ENCODE measurements at places on chromosomes 16 and 17.

DNA sequence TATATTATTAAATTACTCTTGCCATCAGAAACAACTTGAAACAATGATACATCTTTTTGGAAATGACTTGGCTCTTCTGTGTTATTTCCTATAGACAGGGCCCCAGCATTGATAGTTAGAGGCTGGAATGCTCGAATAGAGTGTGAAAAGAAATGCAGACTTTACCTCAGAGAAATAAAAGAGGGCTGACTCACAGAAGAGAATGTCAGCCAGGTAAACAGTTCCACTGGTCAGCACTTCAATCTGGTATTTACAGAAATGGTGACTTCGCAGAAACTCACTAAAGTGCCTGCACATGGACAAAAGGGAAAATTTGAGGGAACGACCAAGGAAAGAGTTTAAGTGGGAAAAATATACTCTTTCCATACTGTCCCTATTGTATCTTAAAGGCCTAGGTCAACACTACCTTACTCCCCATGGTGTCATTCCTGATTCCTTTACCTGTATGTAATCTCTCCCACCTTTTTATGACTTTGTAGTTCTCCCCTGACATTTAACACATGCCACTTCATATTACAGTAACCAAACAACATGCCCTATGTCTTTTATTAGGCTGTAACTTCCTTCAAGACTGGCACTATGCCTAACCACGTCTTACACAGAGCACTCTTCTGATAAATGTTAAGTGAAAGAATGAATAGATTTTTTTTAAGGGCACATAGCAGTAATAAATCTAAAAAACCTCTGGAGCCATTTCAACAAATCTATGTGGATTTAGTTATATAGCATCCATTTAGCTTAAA lies 36.7 kb downstream of the AKAP10 start:
- DNase-seq: no peak

DNA sequence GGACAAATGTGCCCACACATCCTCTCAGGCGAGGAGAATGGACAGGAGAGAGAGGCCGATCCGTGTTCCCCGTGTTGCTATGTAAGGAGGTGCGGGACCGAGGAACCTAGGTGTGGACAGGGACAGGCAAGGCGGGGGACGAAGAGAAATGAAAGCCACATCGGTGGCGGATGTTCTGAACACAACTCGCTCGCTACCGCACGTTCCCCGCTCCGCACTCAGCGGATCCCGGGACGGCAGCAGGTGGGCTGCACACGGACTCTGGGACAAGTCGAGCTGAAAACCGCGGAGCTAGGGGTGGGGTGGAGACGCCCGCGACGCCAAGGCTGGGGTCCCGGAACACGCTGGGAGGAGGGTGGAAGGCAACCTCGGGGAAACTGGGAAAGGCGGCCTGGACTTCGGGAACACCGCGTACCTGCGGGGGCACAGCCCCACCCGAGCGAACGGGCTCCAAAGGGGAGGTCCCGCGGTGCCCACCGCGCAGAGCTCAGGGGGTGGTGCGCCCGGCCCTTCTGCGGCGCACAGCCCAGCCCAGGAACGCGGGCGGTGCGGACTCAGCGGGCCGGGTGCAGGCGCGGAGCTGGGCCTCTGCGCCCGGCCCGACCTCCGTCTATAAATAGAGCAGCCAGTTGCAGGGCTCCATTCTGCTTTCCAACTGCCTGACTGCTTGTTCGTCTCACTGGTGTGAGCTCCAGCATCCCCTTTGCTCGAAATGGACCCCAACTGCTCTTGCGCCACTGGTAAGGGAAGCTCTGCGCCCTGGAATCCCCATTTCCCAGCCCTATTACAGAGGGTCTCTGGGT lies at the start of gene MT1E:
Gene MT1E, plus strand, starts transcription at position 642 of the 803 bp plus-strand sequence. Its CDS starts 71 bp downstream, at position 713.
- no peak for DNase-seq

DNA sequence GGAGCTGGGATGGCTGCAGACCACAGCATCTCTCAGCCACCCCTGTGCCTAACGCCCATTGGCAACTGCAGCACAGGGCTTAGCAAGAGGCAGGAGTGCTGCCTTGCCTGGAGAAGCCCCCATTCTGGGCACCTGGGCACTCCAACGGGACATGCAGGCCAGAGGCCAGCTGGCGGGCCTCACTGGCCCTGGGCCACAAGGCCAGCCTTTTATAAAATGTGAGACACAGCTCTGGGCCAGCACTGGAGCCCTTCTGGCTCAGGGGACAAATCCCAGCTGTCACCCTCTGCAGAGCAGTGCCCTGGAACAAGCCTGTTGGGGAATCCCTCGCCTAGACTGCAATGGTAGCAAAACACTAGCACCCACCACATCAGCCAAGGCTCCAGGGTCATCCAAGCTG lies 171.8 kb downstream of the WSCD1 start:
- DNase-seq: no peak

DNA sequence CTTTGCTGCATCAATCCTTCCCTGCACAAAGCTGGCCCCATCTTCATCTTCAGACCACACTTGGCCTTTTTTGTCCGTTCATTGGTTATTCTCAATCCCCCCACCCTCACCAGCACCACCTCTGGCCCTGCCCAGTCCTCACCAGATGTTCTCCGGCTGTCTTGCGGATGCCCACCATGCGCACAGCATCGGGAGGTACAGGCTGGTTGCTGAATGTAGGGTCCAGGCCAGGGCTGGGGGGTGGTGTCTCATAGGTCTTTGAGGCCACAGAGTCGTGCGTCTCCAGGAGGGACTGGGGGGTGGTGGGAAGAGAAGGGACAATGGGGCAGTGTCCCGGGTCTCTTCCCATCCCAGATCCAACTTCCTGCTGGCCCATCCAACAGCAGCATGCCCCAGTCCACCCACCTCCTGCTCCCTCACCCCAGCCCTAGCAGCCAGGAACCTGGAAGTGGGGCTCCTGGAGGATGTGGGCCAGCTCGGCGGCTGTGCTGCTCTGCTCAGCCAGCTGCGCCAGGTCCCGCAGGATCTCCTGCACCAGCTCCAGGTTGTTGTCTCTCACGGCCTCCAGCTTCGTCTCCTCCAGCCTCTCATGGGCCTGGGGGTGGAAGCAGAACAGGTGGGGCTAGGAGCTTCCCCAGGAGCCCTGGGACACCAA lies 24.4 kb downstream of the MPP2 start:
- no peak for DNase-seq

- DNase-seq: no peak
Measured at GRCh38 chr16:11015076-11015475, 70.7 kb downstream of the CLEC16A start.

DNA sequence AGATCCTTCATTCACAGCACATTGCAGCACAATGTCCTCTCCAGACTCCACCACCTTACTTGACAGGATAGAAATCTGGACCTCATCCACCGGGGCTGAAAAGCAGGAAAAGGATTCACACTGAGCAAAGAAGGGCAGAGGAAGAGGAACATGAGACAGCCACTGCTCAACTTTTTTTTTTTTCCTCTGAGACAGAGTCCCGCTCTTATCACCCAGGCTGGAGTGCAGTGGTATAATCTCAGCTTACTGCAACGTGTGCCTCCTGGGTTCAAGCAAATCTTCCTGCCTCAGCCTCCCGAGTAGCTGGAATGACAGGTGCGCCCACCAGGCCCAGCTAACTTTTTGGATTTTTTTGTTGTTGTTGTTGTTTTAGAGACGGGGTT lies 34.4 kb downstream of the PECAM1 start:
- DNase-seq: no peak

DNA sequence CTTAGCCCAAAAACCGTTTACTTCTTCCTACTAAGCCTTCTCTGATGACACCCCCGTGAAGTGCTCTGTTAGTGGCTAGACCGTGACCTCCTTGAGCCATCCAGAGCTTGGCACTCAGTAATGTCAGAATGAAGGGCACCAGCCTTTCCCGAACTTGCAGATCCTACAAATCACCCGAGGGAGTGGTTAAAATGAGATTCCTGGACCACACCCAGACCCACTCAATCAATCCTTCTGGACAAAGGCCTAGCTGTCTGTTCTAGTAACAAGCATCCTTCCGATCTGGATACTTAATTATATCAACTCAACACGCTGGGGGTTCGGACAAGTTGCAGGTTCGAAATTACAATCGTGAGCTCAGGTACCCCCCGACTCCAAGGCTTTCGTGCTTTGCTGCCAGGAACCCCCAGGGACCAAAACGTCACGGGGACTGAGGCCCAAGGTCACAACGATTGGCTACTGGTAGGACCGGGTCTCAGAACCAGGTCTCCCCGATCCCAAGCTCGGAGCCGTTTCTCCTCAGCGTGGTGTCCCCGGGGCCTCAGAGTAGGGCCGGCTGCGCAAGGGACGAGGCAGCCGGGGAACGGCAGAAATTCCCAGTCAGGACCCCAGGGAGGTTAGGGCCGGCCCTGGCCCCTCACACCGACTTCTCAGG lies 527 bp downstream of the CIAPIN1 start:
- DNase-seq: no peak

DNA sequence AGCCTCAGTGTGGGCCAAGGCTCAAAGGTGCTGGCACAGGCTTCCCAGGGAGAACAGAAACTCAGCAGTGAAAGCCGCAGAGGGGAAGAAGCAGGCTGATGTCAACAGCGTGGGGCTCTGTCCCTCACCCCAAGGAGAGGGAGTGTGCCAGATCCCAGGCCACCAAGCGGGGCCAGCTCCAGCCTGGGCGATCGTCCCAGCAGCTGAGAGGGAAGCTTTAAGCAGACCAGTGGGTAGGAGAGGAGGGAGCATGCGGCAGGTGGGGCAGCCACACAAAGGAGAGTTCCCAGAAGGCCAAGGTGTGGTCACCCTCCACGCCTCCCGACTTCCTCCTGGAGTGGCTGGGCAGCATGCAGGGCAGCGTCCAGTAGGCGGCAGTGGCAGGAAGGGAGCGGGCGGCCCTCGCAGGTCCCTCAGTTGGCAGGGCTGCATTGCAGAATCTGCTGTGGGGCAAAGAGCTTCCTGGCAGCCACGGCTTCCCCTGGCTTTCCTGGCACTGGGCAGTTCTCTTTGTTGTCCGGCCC lies 6.0 kb downstream of the SYNGR2 start:
- no peak for DNase-seq

GRCh38 chr17:68257934-68258333 lies 10.1 kb downstream of the AMZ2 start:
- no peak for DNase-seq

- DNase-seq: no peak
Measured at GRCh38 chr16:64398793-64399192, 723.1 kb downstream of the CDH11 start.

- no peak for DNase-seq
Measured at GRCh38 chr17:76262732-76263344, 2.3 kb upstream of the UBALD2 start.

DNA sequence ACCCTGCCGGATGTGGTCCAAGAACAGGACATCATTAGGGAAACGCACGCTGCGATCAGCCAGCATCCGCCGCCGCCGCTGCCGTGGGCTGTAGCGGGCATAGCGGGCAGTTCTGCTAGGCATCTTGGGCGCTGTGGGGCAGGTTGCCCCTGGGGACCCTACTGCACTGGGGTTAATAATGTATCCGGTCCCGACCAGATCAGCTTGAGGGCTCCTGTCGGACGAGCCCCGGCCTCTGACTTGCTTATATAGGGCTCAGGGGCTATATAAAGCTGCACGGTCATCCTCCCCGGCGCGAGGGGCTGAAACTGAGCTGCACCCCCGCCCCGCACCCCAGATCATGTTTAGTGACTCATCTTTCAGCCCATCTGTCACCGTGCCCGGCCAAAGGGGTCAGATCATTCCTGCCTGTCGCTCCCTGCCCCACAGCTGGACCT lies at the start of gene PPP1R27:
Gene PPP1R27, minus strand, starts transcription at position 220 of the 437 bp plus-strand sequence. Its CDS starts 97 bp downstream, at position 123.
- no peak for DNase-seq

- DNase-seq: no peak
Measured at GRCh38 chr16:74468807-74469525, 47.7 kb upstream of the CLEC18B start.

DNA sequence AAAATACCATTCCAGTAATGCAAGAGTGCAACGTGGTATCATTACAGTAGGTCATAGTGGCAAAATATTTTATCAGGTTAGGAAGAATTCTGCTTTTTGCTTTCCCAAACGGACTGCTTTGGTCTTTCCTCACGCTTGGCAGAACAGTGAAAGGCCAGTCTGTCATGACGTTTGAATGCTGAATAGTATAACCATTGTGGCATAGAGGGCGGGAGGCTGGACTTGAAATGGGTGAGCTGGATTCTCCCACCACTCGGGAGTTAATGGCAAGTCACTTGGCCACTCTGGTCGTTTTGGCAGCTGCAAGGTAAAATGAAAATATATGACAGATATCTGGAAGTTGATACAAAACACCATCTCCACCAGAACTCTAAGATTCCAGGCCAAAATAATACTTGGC lies 391.2 kb downstream of the MAF start:
- no peak for DNase-seq

DNA sequence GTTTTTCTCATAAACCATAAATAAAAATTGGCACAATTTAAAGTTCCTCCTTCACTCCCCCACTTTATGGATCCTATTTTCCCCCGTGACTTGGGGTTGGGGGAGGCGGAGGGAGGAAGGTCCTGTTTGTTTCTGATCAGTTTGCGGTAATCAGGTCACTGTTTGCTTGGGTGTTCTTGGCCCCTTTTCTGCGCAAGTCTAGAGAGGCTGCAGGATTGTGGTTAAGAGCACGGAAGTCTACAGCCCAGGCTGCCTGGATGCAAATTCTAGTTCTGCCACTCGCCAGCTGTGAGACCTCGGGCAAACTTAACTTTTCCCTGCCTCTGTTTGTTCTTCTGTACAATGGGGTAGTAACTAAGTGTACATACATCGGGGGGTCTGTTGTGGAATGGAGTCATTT lies 12.1 kb downstream of the ATP2C2 start:
- DNase-seq: no peak

DNA sequence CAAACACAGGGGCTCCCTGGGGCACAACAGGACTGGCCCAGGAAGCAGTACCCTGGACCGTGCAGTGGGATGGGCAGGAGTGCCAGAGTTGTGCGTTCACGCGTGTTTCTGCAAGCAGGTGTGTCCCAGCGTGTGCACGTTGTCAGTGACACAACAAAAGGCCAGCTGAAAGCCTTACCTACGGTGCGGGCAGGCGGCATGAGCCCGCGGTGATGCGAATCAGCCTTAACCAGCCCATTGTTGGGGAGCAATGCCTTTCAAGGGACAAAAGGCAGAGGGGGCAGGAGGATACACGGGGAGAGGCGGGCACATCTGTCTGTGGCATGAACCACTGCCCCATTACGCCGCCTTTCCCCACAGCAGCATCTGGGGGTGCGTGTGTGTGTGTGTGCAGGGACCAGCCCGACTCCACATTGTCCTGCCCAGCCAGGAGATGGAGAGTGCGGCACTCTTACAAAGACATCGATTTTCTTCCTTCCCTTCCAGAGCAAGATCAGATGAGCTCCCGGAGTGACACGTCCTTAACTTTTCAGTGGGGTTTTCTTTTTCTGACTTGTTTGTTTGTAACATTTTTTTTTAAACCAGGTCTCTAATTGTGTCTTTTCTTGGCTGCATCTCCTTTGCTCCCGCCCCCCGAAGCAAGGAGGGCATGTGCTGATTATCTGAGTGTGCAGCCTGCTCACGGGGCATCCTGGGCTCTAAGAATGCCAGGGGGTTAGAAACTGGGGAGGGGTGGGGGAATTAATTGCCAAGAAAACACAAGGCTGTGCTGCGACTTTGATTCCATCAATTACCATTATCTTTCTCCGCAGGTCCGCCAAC lies 158.1 kb downstream of the ZNF423 start:
- no peak for DNase-seq

- no peak for DNase-seq
Measured at GRCh38 chr17:66302761-66303626, 581 bp downstream of the PRKCA start.

GRCh38 chr17:18851201-18851600 lies 6.7 kb upstream of the PRPSAP2 start:
- no peak for DNase-seq

Data from stimulated activated CD8-positive, alpha-beta memory T cell treated with anti-CD3 and anti-CD28 coated beads, Interleukin-7, amount 100 ng/mL, for 1 hour (primary cell).